ENCODE measurements at places on chromosomes 2 and 18.

DNA sequence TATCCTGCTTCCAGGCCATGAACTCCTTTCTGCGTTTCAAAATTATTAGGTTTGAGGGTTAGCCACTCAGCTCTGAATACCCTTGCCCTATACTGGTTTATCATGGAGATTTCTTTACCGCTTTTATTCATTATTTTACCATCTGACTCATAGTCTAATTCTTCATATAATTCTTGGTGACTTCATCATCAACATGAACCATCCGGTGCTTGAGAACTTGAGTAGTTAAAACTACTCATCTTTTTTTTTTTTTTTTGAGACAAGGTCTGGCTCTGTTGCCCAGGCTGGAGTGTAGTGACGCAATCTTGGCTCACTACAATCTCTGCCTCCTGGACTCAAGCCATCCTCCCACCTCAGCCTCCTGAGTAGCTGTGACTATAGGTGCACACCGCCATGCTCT is 94.2 kb upstream of the LHCGR start:
- no peak for DNase-seq

GRCh38 chr2:120103723-120104467 is 91.0 kb downstream of the EPB41L5 start:
- DNase-seq, result no peak

- no peak for DNase-seq
These were observed 414.6 kb downstream of the TMEM182 start for GRCh38 chr2:103176294-103176915.

DNA sequence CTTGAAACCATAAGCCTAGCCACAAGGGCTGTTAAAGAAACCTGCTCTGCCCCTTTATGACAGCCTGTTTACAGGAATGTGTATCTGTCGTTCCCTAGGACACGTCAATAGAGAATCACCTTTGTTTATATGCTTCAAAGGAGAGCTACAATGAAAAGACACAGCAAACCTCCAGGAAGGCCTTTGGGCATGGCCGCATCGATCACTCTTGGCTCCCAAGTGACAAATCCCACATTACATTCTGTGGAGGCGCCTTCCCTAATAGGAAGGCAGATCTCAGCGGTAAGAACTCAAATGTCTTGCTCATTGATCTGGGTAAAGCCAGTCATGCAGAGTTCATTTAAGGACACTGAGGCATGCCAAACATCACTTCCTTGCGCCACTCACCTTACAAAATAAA is 26.5 kb downstream of the KIAA2012 start:
- DNase-seq, result no peak
